ENCODE measurements at places on chromosomes 1 and 21.

DNA sequence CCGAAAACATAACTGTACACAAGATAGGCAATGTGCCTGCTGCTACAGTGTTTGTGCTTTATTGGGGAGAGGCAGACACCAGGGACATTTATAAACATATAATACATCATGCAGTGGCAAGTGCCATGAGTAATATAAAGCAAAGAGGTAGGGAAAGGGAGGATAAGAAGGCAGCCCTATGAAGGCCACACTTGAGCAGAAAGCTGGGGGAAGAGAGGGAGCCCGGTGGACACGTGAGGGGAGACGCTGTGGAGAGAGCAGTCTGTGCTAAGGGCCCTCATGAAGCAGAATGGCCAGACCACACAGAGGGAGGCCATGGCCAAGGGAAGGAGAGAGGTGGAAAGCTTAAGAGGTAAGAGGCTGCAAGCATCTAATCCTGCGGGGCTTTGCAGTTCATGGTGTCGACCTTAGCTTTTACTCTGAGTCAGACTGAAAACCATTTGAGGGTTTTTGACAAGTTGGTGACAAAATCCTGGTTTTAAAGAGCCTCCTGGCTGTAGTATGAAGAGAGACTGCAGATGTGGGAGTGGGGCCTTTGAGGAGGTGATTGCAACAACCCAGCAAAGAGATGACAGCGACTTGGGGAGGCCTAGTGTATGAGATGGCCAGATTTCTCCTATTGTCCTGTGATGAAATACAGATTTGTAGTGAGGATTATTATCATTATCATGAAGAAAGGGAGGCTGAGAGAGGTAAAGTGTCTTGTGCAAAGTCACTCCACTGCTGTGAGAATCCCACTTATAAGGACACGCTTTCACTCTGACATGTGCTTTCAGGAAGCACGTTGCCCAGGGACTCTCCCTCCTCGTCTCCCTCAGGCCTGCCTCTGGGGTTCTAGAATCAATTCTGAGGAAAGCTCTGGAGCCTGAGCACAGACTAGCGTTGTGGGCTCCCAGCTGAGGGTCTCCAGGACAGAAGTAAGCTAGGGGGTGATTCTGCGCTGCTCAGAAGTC is 192.9 kb downstream of the RHOU start:
- DNase-seq, result no peak

DNA sequence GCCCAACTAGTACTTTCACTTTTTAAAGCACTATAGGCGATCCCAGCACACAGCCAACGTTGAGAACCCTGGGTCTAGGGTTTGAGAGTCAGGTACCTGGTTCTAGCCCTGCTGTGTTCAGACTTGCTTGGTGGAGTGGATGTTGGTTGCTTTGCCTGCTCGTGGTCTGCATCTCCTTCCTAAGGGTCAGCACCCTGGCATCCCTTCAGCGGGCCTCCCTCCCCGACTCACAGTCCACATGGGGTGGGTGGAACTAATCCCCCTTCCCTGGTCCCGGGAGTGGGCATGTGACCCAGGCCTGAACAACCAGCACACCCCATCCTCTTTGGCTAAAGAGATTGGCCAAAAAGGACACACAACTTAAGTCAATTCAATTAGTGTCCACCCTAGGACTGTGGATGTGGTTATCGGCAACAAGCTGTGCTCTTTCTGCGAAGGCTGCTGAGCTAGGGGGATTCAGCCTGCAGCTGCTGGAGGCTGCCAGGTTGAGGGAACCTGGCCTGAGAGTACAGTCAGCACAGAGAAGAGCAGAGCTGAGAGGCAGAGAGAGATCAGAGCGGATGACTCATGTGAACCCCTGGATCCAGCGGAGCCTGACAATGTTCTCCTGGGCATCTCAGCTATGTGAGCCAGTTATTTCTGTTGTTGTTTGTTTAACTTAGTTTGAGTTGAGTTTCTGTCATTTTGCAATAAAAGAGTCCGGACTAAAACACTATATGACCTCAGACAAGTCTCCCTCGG is 138.9 kb downstream of the ACTL8 start:
- DNase-seq, result no peak

- DNase-seq, result no peak
Measured at GRCh38 chr1:239815074-239815473, 276.6 kb upstream of the FMN2 start.

- peak; percentile 8 for DNase-seq
Measured at GRCh38 chr1:112509005-112509659, 367 bp downstream of the WNT2B start.

- no peak for DNase-seq
Measured at GRCh38 chr1:8512504-8512903, 194.6 kb downstream of the SLC45A1 start.

DNA sequence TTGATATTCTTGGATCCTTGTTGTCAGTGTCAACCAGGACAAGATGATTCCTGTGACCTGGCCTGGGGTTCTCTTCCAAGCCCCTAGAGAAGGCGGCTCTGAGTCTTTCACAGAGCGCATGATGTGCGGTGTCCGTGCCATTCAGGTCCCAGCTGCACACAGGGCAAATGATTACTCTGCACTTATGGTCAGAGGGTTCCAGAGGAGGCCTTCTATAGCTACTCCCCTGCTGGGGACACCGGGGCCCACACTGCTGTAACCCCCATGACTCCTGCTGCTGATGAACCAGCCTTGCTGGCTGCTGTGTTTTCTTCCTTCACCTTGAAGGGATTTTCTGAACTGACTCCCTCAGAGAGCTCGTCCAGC is 1.5 kb downstream of the PTGFRN start:
- no peak for DNase-seq

DNA sequence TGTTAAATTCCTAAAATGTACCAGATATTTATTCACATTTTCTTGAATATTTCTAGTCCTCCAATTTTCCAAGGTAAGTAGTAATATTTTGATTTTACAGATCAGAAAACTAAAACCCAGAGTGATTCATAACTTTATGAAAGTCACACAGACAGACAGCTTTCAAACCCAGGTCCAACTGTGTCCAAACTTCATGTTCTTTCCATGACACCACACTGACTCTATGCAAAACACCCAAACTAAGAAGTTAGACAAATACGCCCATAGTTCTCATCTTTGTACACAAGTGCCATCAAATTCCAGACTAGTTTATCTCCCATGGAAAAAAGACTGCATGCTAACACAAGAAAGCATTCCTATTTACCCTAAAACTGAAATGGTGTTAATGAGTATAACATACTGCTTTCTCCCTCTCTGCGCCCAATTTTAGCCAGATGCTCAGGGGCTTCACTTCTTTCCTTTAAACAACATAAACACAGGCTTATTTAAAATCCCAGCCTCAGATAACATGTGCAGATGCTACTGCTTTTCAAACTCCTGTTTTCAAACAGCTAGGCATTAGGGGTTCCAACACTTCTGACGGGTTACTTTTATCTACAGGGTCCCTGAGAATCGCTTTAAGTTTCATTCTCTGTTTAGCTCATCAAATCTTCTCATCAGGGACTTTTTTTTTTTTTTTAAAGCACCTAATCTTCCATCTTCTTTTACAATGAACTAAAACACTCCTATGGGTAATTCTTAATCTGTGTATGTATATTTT is 44.6 kb downstream of the WASF2 start:
- no peak for DNase-seq

GRCh38 chr1:243273506-243273905 is 17.7 kb downstream of the SDCCAG8 start:
- DNase-seq, result no peak

GRCh38 chr1:80917225-80917624 is 883.5 kb upstream of the ADGRL2 start:
- no peak for DNase-seq

- no peak for DNase-seq
Measured at GRCh38 chr1:87986130-87986866, 657.6 kb downstream of the LMO4 start.

DNA sequence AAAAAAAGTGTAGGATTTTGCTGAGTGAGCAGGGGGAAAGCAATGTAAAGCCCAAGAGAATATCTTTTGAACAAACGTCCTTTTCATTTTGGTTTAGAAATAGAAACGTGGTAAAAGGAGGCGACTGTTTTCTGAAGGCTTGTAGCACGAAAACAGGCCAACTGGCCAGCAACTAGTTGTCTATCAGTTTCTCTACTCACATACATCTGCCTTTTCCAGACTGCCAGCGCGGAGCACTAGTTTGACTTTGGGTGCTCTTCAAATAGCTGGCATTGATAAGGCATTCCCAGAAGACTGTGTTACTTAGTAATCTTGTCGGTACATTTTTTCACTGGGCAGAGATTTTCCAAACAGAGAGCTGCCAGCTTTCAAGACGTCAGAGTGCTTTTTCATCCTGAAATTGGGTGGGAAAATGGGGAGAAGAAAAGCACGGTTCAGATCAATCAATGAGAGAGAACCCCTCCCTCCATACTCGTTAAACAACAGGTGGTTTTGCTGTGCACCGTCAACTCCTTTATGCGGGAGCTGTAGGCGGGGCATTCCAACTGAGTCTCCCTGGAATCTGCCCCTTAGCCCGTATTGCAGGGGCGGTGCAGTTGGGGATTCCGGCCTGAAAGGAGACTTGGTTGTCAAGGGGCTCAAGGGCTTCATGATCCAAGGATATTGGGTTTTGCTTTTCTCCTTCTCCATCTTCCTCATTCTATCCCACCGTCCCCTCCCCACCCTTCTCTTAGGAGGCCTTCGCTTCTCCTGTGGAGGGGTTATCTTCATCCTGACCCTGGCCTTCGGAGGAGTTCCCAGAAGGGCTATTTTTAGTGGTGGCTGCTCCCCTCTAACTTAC is 884 bp upstream of the LRRC8C start:
- DNase-seq, result no peak

DNA sequence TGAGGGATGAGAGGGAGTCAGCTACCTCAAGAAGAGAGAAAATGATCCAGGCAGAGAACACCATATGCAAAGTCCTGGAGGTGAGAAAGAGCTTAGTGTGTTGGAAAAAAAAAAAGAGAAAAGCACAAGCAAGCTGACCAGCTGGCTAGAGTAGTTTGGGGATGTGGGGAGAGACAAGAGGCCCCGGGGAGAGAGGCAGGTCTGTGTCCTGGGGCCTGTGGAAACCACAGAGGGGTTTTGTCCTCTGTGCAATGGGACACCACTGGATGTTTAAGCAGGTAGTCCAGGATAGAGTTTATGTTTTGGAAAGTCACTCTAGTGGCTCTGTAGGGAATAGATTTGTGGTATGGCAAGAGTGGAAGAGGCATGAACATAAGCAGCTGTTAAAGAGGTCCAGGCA is 14.4 kb upstream of the CHI3L1 start:
- no peak for DNase-seq

GRCh38 chr1:90876101-90876500 is 145.7 kb downstream of the ZNF644 start:
- DNase-seq, result no peak

GRCh38 chr1:92973203-92973897 is 12.1 kb upstream of the DIPK1A start:
- DNase-seq, result no peak

DNA sequence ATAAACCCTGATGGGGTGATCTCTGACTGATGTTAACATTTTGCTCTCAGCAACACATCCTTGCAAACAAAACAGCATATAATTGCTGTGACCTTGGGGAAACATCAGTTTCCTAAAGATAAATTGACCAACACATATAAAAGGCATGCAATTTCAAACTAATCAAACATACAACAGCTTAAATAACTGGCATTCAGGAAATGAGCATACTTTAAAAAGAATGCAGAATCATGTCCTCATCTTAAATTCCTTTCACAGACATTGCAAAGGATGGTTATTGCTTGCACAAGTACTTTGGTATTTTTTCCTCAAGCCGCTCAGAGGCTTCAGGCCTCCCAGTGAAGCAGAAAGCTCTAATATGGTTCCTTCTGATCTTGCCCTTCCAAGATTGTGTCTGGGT is 53.4 kb upstream of the RGS18 start:
- no peak for DNase-seq

DNA sequence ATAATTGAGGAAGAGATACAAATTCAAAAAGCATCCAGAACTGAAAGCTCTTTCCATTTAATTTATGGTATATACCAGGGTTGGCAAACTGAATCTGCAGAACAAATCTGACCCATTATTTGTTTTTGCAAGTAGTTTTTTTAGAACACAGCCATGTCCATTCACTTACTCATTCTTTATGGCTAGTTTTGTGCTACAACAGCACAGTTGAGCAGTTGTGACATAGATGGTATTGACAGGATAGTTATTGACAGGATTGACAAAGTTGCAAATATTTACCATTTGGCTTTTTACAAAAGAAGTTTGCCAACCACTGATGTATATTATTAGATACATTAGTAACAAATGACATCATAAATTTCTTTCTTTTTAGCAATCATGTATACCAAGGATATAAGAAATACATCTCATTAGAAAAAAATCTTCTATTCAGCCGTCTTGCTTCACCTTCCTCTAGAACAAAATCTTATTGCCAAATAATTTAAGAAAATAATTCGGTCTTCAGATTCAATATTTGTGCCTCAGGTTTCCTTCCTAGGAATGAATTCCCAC is 9.4 kb downstream of the ADAMTS1 start:
- DNase-seq, result no peak

DNA sequence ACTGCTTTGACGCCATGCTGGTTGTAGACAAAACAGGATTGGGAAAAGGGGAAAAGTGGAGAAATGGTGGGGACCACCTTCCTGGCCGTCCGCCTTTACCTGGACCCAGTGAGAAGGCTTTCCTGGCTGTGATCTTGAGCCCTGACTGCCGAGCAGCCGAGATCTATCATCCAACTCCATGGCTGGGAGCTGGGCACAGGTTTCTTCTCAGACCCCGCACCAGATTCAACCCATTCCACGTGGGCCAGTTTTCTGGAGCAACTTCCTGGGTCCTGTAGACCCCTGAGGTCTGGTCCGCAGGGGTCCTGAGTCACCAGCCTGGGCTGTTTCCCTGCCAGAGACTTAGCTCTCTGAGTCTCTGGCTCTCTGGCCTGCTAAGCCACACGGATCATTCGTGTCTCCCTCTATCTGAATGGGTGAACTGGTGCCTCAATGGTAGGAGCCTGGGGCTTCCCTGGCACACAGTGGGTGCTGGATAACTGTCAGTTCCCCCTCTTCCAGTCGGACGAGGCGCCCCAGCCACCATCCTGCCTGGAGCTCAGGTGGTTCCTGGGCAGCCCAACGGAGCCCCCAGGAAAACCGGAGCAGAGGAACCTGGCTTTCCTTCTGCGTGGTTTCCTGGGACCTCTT is 4.5 kb upstream of the NPHP4 start:
- no peak for DNase-seq

DNA sequence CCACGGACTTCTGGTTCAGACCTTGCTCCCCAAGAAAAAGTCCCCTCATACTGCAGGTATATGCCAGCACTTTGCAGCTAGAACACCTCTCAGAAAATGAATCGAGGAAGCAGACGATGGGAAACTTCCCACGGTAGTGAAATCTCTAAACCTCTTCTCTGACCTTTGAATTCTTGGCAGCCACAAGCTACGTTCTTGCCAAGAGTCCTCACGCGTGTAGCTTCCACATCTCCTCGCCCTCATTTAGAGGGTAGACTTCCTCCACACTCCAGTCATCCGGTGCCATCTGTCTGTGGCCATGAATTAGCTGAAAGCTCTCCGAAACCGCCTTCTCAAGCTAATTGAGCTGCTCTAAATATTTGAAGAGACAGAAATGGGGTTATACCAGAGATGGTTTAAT is 127.8 kb downstream of the RGS7 start:
- DNase-seq, result no peak

- no peak for DNase-seq
Measured at GRCh38 chr1:207910591-207911354, at the start of gene CD34. TSS of gene CD34 (minus strand) at chr1:207911125. CDS start at chr1:207911080, 45 bp downstream.
